ENCODE measurements at places on chromosomes 1 and 21.
A peak's percentile ranks its signal among the peaks of the same experiment; 100 is the strongest.

- no peak for DNase-seq
These were observed 90.2 kb upstream of the GRIK3 start for GRCh38 chr1:37124501-37124900.

DNA sequence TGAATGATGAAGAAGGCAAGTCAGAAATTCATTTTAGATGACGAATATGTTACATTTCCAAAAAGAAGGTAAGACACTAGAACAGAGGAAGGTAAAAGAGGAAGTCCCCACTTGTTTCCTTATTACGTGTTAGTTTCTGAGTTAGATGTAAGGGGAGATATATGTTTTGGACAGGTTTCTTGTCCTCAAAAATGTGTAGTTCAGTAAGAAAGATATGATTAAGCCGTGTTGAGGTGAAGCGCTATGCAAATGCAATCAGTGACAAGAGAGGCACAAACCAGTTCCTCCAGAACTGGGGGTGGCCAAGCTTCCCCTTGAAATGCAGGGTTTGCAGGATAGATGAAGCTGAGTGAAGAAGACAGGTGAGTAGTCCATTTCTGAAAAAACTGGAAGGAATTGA lies 293.3 kb upstream of the RUNX1 start:
- DNase-seq, result no peak

DNA sequence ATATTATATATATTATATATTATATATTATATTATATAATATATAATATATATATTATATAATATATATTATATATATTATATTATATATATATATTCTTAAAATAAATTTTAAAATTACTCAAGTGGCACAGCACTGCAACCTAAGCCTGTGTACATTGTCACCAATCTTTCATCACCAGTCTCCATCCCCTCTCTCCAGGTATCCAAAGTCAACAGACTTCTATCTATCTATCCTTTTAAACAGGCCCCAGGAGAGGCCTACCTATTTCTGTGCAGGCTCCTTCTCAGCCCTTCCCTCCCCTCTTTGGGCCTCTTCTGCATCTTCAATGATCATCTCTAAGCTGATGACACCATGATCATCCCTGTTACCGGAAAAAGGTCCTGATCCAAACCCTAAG lies 111.7 kb downstream of the RHOU start:
- no peak for DNase-seq

GRCh38 chr1:244137725-244138124 lies 86.6 kb downstream of the ZBTB18 start:
- peak; percentile 25 for DNase-seq

GRCh38 chr1:213666922-213667321 lies 320.9 kb upstream of the PROX1 start:
- DNase-seq, result no peak

DNA sequence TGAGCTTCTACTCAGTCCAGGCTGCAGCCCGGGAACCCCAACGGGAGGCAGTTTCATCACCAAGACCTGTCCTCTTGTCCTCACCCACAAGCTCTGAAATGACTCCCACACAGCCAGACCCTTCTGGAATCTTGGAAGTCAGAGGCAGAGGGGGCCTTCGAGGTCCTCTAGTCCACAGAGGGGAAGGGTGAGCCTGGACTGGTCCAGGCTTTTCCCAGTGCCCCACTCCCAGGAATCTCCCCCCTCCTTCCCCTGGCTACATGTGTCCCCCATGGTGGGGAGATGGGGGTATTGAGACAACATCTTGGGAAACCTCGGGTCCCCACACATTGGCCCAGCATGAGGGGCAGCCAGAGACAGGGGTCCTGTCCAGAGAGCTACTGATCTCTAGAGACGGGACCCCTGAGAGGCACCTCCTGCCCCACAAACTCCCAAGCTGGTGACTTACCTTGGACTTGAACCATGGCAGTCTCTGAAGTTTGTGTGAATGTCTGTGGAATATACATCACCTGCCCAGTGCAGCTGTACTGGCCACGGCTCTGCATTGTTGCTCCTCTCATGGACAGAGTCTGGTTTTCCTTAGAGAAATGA lies 19.4 kb upstream of the SLAMF9 start:
- no peak for DNase-seq

GRCh38 chr1:40519517-40519916 lies 10.9 kb downstream of the EXO5 start:
- DNase-seq, result no peak

DNA sequence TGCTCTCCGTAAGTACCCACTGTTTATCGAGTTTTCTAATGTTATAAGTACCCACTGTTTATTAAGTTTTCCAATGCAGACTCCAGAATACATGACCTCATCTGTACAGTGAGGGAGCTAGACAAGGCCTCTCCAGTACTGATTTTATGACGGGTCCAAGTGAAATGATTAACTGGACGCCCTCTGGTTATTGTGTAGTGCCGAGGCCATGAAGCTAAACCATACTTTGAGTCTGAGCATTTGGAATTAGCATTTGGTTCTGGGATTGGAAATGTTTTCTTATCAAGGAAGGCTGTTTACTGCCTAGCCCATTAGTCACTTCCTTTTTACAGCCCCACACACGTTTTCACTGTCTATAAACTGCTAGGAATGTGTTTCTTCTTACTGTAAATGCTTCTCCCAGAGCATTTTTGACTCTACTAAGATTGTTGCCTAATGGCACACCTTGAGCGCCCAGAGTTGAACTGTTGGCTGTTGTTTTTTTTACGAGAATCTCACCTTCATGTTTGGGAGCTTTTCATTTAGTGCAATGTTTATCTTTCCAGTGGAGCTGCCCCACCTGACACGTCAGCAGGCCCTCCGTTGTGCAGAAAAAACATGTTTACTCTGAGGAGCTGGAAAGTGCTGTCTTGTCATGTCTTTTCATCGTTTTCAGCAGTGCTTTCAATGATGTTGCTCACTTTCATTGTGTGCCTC lies 26.9 kb downstream of the SPATA46 start:
- DNase-seq, result peak; percentile 95

Measured in iris pigment epithelial cell (primary cell).